Activated T-helper 2 cell treated with anti-CD3 and anti-CD28 coated beads, Interferon-gamma antibody, Interleukin-2, Interleukin-4, amounts not matched to agents 10 μg/mL and 5 μg/mL and 100 μg/mL, durations not matched to agents 14 hours and 24 hours and 36 hours (primary cell): ENCODE measurements at places on chromosomes 2 and 18. TPM values are rescaled to one million over a fixed set of nuclear protein-coding genes. Genes with fewer than 3 reads are reported as not detected.

Gene UXS1
- total RNA-seq = 29.7 and 34.9 TPM in 2 replicates

Gene NDUFAF7
- total RNA-seq = 19.8 and 21.2 TPM in 2 replicates

Gene LGALSL
- 2.6 and 3.3 TPM in 2 replicates for total RNA-seq

Gene RNF125
- total RNA-seq = 82.5 and 83.6 TPM in 2 replicates

Gene CYP1B1
- total RNA-seq = 8.6 and 10.9 TPM in 2 replicates
